ENCODE measurements at places on chromosomes 3 and 15.

DNA sequence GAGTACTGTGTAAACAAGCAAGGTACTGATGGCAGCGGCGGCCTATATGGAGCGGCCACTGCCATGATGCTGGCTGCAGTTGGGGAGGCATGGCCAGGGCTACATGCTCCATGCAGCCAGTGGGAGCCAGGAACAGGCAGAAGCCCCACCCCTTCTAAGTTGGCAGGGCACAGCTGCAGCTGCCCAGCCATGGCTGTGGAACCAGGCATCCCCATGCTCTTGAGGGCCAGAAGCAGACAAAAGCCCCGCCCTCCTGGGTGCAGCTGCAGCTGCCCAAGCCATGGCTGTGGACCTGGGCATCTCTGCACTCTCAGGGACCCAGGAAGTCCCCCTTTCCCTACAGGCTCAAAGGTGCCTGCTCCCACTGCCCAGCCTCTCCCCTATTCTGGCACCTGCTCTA, 150.9 kb downstream of the FMN1 start:
- DNase-seq, result no peak

DNA sequence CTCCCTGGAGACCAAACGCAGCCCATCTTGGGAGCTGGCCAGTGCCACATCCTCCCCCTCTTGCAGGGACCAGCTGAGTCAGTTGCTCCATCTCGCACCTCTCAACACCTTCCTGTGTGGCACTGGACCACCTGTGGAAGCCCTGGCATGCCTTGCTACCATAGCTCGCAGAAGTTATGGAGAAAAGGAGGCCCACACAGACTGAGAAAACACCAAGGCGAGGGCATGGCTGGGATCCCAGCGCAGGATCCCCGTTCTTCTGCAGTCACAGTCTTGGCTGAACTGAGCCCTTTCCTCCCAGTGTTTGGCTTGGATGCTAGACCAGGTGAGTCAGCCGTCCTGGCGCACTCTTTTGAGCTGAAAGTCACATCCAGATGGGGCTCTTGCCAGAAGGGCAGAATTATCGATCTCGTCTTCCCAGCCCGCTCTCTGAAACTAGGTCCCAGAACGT, 46.9 kb downstream of the CHRD start:
- no peak for DNase-seq

DNA sequence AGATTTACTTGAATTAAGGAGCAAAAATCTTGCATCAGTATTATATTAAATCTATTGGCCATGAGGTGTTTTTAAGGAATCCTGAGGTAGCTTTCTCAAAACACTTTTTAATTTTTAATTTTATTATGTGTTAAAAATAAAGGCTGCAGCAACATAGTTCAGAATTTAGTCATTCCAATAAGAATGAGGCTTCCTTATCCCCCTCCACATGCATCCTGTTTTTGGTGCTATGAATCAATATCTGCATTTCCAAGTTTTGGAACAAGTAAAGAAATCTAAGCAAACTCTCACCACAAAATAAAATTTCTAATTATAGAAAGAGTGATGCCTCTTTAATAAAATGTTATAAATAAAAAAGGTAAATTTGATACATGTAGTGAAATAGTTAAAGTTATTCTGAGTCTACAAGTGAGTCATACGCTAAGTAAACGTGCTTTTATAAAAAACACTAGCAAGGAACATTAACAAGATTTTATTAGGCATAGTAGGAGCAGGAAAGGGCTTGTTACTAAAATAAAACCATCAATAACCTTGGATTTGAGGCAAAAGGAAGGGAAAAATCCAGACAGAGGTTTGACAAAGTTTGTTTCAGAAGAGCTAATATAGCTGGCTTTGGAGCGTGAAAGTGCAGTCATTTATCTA, 1218.0 kb downstream of the NSUN3 start:
- DNase-seq, result no peak

DNA sequence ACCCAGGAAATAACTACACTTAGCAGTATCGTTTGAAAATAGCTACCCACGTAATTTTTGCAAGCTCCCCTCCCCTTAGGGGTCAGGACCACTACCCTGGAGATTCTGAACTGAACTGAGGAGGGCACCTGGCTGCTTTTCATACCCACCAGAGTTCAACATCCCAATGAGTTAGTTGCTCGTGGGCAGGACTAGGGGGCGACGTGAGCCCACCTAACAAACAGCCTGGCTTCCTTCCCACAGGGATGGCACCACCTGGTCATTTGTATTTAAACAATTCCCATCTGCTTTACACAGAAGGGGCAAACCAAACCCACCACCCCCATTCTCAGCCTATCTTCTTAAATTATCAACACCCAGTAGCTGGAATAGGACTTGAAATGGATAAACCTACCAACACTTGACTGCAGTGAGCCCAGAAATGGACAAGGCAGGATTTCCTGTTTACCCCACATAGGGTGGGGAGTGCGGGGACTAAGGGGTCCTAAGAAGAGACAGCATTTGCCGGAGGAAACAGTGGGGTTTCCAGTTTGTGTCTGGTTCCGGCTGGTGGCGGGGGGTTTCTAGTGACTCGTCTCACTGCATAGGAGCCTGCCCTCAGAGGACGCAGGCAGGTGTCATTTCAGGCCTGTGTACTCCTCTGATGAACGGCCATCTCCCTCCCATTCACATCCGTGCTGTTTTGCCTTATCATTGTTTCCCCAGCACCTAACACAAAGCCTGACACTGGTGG, 11.6 kb upstream of the VGLL4 start:
- no peak for DNase-seq

GRCh38 chr15:41952013-41952563, 20.3 kb downstream of the EHD4 start:
- no peak for DNase-seq

DNA sequence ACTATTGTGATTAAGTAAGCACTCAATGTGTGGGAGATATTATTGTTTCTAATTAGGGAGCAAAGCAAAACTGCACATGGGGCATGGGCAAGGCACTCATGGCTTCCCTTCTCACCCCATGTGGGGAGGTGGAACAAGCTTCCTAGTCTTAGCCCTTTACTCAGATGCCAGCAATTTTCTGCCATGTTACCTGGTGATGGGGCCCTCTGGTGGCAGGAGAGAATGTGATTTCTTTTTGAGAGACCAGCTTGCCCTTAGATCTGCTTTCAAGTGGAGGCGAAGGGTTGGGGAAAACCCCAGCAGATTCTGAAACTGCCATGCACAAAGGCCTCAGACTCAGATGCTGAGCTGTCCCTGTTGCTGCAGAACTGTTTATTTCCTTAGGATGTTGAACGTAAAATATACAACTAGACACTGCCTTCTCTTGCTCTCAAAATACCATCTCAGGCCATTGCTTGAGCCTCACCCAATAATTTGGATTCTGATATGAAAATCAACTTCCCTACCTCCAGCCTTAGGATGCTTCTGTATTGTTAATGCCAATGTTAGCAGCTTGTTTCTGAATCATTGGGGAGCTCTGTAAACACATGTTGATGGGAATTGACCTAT, 130.2 kb upstream of the TPRG1 start:
- DNase-seq, result peak; percentile 54

DNA sequence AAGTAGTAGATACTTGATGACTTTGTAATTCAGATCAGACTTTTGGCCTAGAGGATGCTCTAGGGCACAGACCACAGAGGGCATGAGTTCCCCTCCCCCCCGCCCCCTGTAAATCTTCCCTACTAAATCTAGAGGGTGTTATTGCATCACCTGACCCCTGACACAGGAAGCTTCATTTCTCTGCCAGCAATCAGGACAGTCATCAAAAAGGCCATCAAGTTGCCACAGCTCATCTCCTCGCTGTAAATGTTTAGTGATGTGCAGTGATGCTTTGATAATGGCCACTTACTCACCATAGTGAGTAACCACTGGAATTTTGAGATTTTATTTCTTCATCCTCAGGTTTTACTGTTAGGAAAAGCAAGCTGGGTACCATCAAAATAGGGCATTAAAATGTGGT, 289.2 kb upstream of the CHRM5 start:
- DNase-seq, result no peak
